ENCODE measurements at places on chromosomes 5 and 9. TPM values are rescaled to one million over a fixed set of nuclear protein-coding genes. Genes with fewer than 3 reads are reported as not detected.

GRCh38 chr5:58849921-58850667 lies 267.2 kb downstream of the RAB3C start:
- no peak overlapping the region for H3K4me3 ChIP-seq
- H3K36me3 ChIP-seq, result no peaks in the 10 kb centered on the region
- no peaks in the 10 kb centered on the region for H3K4me1 ChIP-seq
- DNase-seq, result no peak
- H3K27ac ChIP-seq, result no peak overlapping the region

GRCh38 chr9:131530546-131530919 lies 530 bp downstream of the UCK1 start:
- H3K4me1 ChIP-seq, result peaks cover 20% of the 10 kb centered on the region
- H3K36me3 ChIP-seq, result peaks cover 3% of the 10 kb centered on the region
- H3K4me3 ChIP-seq, result peak overlapping the region; percentile 97
- peak; percentile 38 for DNase-seq
- no peaks in the 10 kb centered on the region for H3K27me3 ChIP-seq
- H3K27ac ChIP-seq, result peak overlapping the region; percentile 84

GRCh38 chr5:61969347-61969746 lies 336.7 kb upstream of the KIF2A start:
- H3K4me3 ChIP-seq, result no peak overlapping the region
- H3K27ac ChIP-seq, result no peak overlapping the region
- H3K4me1 ChIP-seq, result no peaks in the 10 kb centered on the region
- H3K36me3 ChIP-seq, result no peaks in the 10 kb centered on the region
- no peaks in the 10 kb centered on the region for H3K27me3 ChIP-seq

Gene RNF44
- total RNA-seq, result 9.2 TPM

Gene SLC26A2
- total RNA-seq, result 7.4 TPM

- peaks cover 9% of the 10 kb centered on the region for H3K4me1 ChIP-seq
- peak overlapping the region; percentile 60 for H3K27ac ChIP-seq
- no peaks in the 10 kb centered on the region for H3K27me3 ChIP-seq
- H3K36me3 ChIP-seq, result no peaks in the 10 kb centered on the region
Observed at GRCh38 chr9:96376891-96377874, 6.3 kb downstream of the SLC35D2 start.

DNA sequence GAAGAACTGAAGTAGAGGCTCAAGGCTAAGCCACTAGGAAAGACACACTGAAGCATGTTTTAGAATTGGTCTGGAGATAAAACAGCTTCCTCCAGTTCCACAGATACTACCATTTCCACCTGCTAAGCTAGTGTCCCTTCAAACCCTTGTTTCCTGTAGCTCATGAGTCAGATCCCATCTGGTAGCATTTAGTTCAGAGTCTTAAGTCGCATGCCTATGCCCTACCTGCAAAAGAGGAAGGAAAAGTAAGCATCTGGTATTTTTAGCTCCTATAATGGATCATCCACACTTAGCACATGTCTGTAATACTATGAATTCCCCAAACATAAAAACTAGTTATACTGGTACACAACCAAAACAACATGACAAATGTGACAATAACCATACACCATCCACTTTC lies 92.1 kb downstream of the CDKN2A start:
- H3K27me3 ChIP-seq, result no peaks in the 10 kb centered on the region
- no peak overlapping the region for H3K27ac ChIP-seq

- H3K27me3 ChIP-seq, result no peaks in the 10 kb centered on the region
- H3K4me1 ChIP-seq, result no peaks in the 10 kb centered on the region
- no peak for DNase-seq
Observed at GRCh38 chr9:85431339-85432102, 310.2 kb downstream of the AGTPBP1 start.

Gene ARL14EPL
- not detected for total RNA-seq

GRCh38 chr9:95023217-95024003 lies 294.1 kb downstream of the FANCC start:
- H3K27ac ChIP-seq, result peak overlapping the region; percentile 62
- H3K4me1 ChIP-seq, result peaks cover 100% of the 10 kb centered on the region
- peak overlapping the region; percentile 34 for H3K4me3 ChIP-seq
- H3K27me3 ChIP-seq, result no peaks in the 10 kb centered on the region
- DNase-seq, result no peak
- H3K36me3 ChIP-seq, result peaks cover 75% of the 10 kb centered on the region

Data from heart left ventricle (tissue), 16 donors.